CD4-positive, alpha-beta T cell (primary cell): ENCODE measurements at places on chromosomes 2 and 18.

DNA sequence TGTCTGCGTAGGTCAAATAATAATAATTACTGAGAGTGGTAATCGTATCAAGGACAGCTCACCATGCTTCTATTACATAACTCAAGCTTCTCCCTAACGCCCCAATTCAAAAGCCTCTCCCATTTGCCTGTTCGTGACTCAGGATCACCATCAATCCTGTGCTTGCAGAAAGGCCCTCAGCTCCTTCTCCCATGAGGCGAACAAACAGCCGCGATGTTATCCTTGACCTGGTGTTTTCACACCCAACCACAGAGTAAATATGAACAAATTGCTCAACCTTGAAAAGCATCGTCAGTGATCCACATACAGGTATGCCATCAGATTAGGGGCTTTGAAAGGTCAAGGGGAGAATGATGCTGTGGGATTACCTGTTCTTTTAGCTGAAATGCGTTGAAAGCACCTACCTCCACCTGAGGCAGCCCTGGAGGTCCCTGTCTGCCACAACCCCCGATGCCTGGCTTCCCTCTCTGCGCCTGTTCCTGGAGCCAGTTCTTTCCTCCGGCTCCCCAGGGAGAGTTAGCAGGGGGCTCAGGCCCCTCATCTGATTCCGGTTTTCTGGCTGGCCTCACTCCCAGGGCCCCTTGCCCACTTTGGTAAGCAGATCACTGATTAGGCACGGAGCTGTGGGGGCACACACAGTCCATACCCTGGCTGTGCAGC, 39.1 kb upstream of the ODC1 start:
- no peak for DNase-seq

- no peak for DNase-seq
These were observed 1.8 kb downstream of the UPP2 start for GRCh38 chr2:158103411-158104012.

DNA sequence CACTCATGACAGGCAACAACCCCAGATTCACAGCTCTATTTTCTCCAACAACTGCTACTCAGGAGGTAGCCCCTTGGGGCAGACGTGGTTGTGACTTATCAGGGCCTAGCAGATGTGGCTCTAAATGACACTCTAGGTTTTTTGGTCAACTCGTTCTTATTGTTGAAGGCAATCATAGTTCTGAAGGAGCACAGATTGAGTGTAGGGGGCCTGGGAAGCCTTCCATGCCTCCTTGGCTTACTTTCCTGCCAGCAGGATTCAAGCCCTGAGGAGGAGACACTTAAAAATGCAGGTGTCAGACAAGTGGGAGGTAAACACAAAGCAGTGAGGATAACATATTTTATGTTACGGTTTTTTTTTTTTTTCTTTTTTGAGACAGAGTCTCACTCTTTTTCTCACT, 23.5 kb upstream of the SUCLG1 start:
- no peak for DNase-seq

- DNase-seq: no peak
These were observed 185.0 kb downstream of the LTBP1 start for GRCh38 chr2:33131749-33132148.

GRCh38 chr2:190170673-190171072, 108.1 kb upstream of the MSTN start:
- no peak for DNase-seq

DNA sequence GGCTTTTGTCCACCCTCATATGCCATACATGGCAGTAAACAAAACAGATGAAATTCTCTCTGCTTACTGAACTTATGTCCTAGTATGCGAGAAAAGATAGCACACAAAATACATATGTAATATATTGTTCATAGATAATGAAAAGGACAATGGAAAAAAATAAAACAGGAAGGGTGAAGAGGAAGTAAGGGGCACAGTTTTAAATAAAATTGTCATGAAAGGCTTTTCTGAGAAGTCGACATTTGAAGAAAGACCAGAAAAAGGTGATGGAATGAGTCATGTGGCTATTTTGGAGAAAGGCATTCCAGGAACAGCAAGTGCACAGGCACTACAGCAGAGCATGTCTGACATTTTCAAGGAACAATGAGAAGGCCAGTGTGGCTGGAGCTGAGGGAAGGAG, 56.4 kb downstream of the KCNH7 start:
- DNase-seq: no peak

DNA sequence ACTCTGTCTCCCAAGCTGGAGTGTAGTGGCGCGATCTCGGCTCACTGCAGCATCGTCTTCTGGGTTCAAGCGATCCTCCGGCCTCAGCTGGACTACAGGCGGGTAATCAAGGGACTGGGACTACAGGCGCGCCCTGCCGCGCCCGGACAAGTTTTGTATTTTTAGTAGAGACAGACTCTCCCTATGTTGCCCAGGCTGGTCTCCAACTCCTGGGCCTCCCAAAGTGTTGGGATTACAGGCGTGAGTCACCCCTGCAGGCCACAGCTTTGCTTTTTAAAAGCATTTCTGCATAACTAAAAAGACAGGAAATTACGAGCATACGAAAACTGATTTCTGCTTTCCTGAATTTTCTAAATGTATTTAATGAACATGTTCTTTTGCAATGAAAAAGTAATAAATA, 916 bp upstream of the OSBPL1A start:
- DNase-seq: no peak

- no peak for DNase-seq
These were observed 29.9 kb downstream of the PTPN18 start for GRCh38 chr2:130385709-130386108.

DNA sequence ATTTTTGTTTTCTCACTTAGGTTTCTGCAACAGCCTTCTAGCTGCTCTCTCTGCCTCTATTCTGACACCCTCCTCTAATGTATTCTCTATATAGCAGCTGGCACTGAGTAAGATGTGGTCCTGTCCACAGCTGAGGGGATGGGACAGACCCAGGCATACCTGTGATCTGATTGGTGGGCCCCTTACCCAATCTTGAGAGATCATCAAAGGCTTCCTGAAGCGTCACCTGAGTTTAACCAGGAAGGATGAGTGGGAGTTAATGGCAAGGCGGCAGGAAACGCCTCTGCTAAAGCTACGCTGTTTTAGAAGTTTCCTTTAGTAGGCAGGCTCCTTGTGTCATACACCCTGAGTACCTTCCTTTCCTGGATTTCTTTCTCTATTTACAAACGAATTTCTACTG, 5.7 kb upstream of the TET3 start:
- DNase-seq: peak; percentile 52

DNA sequence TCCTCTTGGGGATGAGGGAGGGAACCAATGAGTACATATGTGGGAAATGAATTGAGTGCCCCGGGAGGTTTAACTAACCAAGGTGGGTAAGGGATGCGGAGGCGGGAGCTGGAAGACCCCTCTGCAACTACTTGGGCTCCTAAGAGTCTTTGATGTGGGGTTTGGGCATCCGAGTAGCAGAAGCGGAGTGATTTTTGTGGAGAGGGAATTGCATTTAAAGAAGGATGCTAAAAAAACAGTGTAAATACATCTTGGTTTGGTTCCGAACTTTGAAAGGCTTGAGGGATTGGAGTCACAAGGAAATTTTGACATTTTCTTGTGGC, 215.7 kb downstream of the MCFD2 start:
- no peak for DNase-seq
